ENCODE measurements at places on chromosomes 16 and 17. TPM values are rescaled to one million over a fixed set of nuclear protein-coding genes. Genes with fewer than 3 reads are reported as not detected.

Gene CCL1
- total RNA-seq = 22.4 TPM

Gene OR1F1
- not detected for total RNA-seq

Gene PDIA2
- not detected for total RNA-seq

Gene TSEN54
- 65.9 TPM for total RNA-seq

Gene SCGB1C2
- total RNA-seq = not detected

Gene C17orf107
- 1.3 TPM for total RNA-seq

Gene SYNRG
- 131 TPM for total RNA-seq

Gene OGFOD3
- total RNA-seq = 29.2 TPM

Gene OTOP3
- not detected for total RNA-seq

Gene EMC6
- 42.5 TPM for total RNA-seq

Gene CRYM
- not detected for total RNA-seq

Gene KRT36
- total RNA-seq = not detected

Gene FOXO3B
- total RNA-seq = 4.5 TPM

Gene ADAMTS18
- total RNA-seq = not detected

Gene ADAD2
- not detected for total RNA-seq

Gene TBC1D3G
- not detected for total RNA-seq

Gene CHST4
- total RNA-seq = not detected

Gene TCAP
- 1.7 TPM for total RNA-seq

Gene TEDC2
- total RNA-seq = 19.6 TPM

Gene MT4
- total RNA-seq = not detected

Gene KRTAP4-6
- not detected for total RNA-seq

Gene TBC1D3I
- total RNA-seq = 0.69 TPM

Gene NTN1
- not detected for total RNA-seq

Data from T-helper 1 cell treated with Interleukin-12 subunit alpha and Interleukin-12 subunit beta and Interleukin-4 antibody, amounts not matched to agents 30 ng/mL and 1 ng/mL, for 36 hours (primary cell).